ENCODE measurements at places on chromosomes 16 and 17.

- DNase-seq = no peak
These were observed 424 bp downstream of the C17orf100 start for GRCh38 chr17:6651919-6652452.

DNA sequence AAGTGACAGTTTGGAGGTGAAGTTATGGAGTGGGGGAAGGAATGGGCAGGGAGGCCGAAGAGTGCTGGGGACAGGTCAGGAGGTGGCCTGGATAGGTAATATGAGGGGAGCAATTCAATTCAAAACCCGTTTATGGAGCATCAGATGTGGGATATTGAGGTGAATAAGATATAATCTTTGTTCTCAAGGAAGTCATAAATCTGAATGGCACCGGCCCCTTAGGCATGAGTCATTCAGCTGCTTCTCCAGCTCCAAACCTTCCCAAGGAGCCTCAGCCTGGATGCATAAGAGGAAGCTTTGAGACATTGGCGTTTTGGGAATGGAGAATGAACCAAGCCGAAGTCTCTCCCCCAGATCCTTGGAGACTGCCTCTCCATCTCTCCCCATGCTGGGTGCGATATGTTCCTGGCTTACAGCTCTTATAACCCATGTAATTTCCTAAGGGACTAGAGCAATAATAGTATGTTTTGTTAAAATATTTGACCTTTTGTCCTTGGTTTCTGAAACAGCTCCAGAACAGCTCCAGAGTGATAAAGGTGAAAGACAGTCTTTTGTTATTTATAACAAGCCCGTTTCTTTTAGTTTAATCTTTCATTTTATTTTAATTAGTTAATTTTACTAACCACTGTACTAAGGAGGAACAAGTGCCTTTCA lies 1.7 kb downstream of the TUBG2 start:
- DNase-seq = no peak

DNA sequence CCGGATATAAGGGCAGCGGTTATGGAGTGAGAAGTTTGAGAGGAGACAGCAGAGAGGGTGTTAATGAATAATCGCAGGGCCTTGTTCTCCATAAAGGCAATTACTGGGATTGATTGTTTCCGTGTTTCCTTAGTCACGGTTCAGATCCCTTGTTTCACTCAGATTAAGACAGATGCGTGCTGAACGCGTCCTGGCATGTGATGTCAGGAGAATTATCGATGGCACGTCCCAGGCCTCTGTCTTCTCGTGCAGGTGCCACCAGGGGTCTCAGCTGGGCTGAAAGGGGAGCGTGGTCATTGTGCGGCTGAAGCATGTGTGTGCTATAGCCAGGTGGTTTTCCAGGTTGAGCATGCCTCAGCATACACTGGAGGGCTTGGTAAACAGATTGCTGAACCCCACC lies 142.4 kb upstream of the NOL11 start:
- no peak for DNase-seq

DNA sequence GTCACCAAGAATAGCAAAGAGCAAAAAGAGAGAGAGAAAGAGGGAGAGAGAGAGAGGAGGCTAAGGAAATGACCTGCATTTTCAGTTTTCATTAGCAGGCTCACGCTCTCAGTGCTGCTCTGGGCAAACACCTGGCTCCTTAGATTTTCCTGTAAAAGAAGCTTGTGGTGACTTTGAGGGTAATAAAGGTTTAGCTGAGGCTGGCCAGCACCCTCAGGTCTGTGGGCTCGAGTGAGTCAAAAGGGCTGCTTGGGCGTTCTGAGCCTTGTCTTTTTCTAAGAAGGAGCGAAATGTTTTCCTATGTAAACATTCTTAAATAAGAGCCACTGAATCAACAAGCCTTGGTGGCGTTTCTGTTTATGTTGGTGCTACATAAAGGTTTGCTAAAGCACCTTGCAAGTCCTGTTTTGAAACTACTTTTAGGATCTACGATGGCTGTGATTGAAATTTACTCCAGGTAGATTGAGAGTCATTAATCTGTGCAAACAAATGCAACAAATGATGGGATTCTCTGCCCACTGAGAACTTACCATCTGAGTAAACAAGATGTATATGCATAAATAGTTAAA lies 38.8 kb downstream of the SHISA6 start:
- no peak for DNase-seq

DNA sequence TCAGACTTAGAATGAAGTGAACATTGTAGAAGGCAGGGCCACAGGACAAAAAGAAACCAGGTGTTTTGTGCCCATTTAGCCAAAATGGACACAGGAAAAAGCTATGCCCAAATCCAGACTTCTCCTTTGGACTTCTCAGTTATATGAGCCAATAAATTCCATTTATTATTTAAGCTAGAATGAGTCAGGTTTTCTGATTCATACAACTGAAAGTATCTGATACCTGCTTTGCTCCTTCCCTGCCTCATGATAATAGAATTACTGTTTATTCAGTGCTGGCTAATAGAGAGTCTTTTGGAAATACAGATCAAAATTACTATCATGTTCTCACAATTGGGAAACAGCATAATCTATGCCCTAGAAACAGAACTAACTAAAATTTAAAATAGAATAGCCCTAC lies 8.7 kb upstream of the CPD start:
- no peak for DNase-seq

GRCh38 chr16:75043175-75043895 lies 44.5 kb downstream of the ZNRF1 start:
- no peak for DNase-seq
